ENCODE measurements at places on chromosomes 16 and 17.

DNA sequence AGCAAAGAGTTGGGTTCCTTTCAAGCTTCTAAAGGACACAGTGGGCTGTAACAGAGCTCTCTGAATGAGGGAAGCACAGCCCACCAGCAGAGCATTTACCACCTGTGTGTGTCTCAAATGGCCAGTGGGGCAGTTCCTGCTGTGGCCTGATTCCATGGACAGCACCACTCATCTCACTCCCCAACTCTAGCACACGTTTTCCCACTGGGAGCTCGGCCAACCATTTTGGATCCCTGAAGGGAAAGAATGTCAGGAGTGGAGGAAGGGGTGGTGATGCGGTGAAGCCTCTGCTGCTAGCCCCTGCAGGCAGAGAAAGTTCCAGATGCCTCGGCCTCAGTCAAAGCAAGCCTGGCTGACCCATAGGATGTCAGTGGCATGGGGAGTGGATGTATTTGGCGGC is 86.6 kb downstream of the PLXDC1 start:
- no peak for DNase-seq

DNA sequence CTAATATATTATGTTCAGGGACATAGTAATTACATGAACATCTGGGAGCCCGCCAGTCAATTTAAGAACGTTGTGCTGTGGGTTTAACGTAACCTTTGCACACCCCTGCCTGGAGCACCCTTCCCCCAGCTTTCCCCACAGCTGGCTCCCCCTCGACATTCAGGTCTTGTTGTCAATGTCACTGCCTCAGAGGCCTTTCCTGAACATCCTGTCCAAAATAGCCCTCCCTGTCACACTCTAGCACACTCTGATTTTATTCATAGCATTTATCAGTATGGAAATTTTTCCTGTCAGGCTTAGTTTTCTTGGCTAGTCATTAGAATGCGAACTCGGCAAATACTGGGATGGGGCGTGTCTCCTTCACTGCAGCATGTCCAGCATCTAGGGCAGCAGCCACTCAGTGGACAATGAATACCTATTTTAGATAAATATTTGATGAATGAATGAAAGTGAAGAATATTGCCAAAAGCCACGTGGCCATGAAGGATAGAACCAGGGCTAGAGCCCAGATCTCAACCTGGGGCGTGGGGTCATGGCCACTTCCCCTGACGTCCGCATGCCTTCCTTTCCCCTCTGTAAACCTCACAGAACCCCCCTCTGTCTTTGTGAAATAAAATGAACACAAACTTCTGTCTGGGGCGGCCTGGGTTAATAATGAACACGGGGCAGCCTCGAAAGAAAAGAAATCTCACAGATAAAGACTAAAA is 10.5 kb downstream of the PIK3R6 start:
- DNase-seq = no peak

GRCh38 chr17:47244697-47245096 is 8.9 kb upstream of the ITGB3 start:
- DNase-seq = no peak

DNA sequence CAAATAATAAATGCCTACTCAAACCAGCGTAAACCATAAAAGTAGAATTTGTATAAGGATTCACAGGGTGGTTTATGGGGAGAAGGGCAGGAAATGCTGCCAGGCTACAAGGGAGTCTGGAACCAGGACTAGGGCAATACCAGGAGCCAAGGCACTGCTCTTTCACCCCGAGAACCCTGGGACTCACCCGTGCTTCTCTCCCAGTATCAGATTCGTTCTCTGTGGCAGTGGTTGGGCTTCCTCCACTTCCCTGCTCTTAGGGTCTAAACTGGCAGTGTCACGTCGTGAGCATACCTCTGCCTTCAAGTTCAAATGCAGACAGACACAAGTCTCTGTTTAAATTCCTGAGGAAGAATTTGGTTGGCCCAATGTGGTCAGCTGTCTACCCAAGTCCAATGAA is 49.3 kb downstream of the PRKCA start:
- DNase-seq = no peak

- no peak for DNase-seq
Measured at GRCh38 chr16:51994597-51994996, 552.3 kb downstream of the TOX3 start.

- DNase-seq = no peak
Measured at GRCh38 chr16:48003206-48003907, 152.4 kb downstream of the ABCC12 start.

GRCh38 chr16:7921345-7921744 is 588.7 kb downstream of the RBFOX1 start:
- no peak for DNase-seq

- DNase-seq = no peak
Measured at GRCh38 chr17:43770957-43771356, 7.8 kb downstream of the DUSP3 start.
